Cortex of kidney (tissue), 1 donor: ENCODE measurements at places on chromosomes 3 and 15.

- no peak for DNase-seq
Observed at GRCh38 chr3:159148466-159148865, 346.6 kb downstream of the MFSD1 start.

DNA sequence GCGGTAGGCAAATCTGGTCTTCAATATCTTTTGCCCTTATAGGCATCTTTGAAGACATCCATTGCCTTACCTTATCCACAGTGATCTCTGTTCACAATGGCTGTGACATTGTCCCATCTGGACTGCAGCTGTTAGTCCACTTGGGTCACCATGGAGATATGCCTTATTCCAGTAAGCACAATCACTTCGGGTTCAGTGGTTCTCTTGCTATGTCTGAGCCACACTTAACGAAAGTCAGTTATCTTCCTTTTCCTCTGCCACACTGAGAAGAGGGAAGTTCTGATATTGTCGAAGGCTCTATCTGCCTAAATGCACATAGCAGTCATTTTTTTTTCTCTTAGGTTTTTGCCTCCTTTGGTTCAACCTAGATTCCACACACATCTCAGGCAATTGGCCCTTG, 119.0 kb upstream of the SATB1 start:
- no peak for DNase-seq

GRCh38 chr15:32099097-32099785, 68.9 kb downstream of the CHRNA7 start:
- DNase-seq: no peak

DNA sequence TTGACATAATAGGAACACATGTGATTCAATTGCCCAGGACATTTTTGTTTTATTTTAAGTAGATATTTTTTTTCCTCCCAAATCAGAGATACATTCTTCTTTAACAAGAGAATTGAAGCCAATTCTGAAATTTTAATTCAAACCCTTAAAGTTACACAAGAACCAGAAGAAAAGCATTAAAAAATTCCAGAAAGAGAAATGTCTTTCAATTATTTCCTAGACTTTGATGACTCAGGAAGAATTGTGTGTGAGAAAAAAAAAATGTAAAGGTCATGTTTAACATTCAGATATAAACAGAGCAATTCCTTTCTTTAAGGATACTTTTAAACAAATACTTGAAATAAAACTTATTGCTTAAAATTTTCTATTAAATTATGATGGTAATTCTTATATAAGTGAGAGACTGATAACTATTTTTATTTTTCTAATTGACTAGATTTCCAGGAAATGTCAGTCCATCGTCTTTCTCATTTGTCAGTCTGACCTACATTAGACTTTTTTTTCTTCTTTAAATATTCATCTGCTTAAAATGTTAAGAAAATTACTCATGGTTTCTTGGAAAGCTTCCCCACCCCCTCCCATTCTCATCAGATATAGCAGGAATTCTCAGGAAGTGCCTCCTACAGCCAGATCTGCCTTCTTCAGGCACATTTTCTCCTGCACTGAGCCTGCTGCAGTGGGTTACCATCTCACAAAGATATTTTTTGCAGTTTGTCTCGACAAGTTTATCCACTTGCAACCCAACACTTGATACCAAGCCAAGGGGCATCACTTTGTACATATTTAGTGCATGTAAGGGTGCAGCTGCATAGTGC, 261.8 kb upstream of the CBLB start:
- DNase-seq: no peak

GRCh38 chr3:126304291-126304690, 52.9 kb downstream of the KLF15 start:
- no peak for DNase-seq

DNA sequence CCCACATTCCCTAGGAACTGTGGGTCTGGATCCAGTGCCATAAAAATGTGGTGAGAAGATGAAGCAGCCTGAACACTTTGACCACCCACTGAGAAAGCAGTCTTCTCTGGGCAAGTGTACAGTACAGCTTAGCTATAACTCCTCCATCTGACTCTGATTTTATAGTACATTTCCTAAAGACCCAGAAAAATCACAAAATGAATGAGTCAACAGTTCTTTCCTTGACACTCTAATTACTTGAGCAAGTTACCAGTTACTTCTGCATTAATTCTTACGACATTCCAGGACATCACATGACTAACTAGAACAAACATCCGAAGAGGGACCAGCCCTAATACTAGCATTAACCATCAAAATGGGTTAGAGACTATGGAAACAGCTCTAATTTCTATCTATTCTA, 148.1 kb upstream of the PEX5L start:
- no peak for DNase-seq

DNA sequence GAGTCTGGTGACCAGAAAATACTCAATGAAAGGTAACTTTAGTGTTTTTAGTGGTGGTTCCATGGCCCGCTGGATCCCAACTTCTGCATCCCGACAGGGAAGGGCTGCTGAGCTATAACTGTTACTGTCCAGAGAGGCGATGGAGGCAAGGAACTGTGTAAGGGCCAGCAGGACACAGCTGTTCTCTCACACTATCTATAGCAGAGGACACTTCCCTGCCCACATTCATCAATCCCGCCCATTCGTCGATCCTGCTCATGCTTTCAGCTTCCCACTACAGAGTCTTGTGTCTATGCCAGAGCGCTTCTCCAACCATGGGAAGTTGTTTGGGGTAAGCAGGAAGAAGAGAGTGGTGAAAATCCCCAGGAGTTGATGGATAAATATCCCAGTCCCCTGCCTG, 8.4 kb downstream of the COLQ start:
- DNase-seq: no peak

GRCh38 chr3:40299130-40299720, 10.3 kb upstream of the EIF1B start:
- DNase-seq: no peak

- DNase-seq: no peak
Observed at GRCh38 chr15:34768530-34768929, 13.7 kb upstream of the GJD2 start.

DNA sequence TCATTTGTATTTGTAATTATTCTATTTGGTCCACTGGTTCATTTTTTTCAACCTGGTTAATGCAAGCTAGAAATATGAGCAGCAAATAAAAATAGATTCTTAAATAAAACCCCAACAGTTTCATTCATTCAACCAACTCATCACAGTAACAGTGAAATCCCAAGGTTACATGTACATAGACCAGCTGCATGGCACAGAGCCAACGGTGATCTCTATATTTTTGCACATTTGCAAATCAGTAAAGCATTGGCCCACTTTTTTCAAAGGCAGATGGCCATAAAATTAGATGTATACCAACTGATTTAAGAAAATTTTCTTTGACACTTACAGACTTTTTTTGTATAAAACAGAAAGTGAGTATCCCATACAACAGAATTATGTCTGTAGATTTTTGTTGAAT, 49.3 kb downstream of the STRIT1 start:
- DNase-seq: no peak

- DNase-seq: no peak
Observed at GRCh38 chr3:146163584-146163983, 2.6 kb upstream of the PLOD2 start.

GRCh38 chr15:43527802-43528541, 10.6 kb downstream of the MAP1A start:
- no peak for DNase-seq

DNA sequence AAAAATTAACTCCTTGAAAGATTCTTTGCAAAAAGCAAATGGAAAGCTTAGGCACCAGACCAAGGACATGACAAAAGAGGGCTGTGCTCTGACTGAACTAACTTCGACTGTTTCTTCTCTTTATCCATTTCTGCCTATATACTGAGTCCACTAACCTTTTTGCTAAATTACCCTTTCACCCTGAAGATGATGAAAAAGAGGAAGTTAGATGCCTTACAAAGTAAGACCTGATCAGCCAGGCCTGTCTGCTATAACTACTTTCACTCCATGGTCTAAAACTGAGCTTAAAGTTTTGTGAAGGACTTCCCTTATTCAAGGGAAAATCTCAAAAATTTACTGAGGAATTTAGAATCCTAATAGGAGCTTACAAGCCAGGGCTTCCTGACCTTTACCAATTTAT, 6.2 kb upstream of the IGSF10 start:
- DNase-seq: no peak

GRCh38 chr3:13316603-13317002, 103.5 kb downstream of the NUP210 start:
- DNase-seq: no peak

DNA sequence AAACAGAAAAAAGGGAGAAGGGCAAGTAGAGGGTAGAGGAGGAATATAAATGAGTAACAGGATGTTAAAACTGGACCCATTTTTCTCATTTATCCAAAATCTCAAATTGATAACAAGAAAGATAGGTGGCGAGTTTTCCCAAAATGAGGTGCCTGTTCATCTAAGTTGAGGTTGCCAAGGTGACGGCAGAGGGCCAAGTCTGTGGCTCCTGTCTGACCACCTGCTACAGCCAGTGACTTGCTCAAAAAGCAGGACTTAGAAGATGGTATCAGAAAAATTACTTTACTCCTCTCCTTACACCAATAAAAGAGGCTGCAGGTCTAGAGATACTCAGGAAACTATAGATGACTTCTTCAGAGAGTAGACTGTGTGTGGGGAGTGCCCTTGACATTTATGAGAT, 137.6 kb upstream of the ZNF385D start:
- no peak for DNase-seq

GRCh38 chr15:69468241-69469121, 15.9 kb downstream of the RPLP1 start:
- no peak for DNase-seq

- no peak for DNase-seq
Observed at GRCh38 chr3:47782446-47783308, 984 bp upstream of the SMARCC1 start.

DNA sequence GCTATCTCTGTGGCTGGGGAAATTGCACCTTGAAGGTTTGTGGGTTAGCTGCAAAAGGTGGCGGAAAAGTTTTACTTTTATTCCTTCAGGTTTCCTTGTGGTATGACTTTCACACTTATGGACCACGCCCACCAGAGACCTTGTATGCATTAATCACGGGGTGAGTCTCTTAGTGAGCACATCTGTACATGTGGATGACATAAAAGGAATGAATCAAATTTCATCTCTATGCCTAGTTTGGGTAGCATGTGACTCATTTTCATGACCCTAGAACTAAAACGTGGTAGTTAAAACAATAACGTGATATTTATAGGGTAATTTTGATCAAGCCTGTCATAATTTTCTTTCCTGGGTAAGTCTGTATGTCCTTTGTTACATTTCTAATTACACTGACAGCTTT, 141.7 kb downstream of the PDCD6IP start:
- no peak for DNase-seq

DNA sequence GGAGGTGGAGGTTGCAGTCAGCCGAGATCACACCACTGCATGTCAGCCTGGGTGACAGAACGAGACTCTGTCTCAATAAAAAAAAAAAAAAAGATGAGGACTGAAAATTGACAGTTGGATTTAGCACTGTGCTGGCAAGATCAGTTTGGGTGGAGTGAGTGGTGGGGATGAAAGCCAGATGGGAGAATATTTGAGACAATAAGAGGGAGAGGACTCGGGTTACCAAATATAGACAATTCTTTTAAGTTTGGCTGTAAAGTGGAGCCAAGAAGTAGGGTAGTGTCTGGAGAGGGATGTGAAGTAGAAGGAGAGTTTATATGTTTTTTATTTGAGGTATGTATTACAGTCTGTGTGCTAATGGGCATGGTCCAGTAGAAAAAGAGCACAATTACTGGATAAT, 20.4 kb downstream of the TMOD3 start:
- DNase-seq: no peak

DNA sequence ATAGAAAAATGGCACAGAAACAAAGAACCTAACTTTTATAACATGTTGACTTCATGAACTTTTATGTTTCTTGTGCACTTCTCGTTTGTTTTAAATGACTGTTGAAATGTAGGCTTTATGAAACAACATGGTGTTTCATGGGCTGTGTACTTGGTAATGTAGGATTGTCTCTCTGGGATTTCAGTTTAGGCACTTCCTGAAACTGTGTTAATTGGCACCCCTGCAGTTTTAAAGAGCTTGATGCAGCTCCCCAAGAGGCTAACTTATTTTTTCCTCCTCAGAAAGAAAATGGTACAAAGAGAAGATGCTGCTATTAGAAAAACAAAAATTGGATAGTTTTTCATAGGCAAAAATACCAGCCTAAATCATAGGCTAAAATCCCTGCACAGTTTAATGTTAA, 239.2 kb downstream of the GRM7 start:
- DNase-seq: no peak

GRCh38 chr3:139326131-139326530, 17.7 kb upstream of the MRPS22 start:
- no peak for DNase-seq

DNA sequence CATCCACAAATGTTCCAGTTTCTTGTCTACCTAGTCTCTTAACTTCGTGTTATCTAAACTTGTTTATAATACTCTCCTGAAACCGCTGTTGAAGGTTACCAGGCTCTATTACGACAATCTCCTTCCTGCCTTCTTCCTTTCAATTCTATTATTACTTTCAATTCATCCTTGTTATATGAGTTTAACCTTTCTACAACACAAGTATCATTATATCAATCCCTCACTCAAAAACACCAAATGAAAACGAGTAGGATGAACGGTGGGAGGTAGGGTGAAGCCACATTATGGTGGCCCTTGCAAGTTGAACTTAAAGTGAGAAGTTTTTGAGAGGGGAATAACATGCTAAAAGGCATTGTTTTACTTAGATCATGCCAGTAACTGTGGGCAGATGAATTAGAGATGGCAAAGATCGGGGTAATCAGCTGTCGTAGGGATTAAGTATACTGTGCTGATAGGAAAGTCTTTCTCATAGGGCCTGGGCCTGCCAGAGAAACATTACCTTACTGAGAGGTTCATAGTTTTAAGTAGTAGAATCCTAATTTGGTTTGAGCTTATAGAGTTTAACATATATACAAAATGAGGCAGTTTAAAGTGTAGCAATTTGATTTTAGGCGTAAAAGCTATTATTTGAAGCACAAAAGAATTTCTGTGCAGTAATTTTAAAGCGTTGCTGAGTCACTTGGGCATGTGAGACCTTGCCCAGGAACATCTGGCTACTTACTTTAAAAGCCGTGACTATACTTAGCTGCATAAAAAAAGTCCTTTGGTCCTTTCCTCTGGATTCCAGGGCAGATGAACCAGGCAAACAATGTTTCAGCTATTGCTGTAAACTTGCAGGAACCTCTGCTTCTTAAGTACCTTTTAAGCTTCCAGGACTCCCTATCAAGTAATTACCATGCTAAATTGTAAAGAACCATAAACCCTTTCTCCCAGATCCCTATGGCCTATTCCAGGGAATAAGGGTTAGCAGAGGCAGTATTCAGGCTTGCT, 3.3 kb upstream of the CEP97 start:
- DNase-seq: no peak

GRCh38 chr3:49341996-49342395, 2.1 kb upstream of the USP4 start:
- no peak for DNase-seq

- no peak for DNase-seq
Observed at GRCh38 chr3:180492047-180492446, 109.9 kb upstream of the TTC14 start.

DNA sequence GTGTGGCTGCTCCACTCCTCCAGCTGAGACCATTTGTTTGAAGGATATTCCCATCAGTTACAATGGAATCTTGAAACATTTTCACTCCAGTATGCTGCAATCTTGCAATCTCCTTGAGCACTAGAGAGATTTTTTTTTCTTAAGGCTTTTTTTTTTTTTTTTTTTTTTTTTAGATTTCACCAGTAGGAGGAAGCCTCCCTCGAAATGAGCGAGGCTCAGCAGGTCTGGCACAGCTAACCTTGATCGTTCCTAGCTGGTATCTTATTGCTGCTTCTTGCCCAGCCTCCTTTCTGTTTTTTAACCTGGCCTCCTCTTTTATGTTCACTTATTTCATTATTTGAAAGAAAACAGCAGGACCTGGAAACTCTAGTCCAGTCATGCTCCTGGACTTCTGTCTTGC, 48.1 kb downstream of the RAP2B start:
- DNase-seq: no peak
